ENCODE measurements at places on chromosomes 5 and 9.

DNA sequence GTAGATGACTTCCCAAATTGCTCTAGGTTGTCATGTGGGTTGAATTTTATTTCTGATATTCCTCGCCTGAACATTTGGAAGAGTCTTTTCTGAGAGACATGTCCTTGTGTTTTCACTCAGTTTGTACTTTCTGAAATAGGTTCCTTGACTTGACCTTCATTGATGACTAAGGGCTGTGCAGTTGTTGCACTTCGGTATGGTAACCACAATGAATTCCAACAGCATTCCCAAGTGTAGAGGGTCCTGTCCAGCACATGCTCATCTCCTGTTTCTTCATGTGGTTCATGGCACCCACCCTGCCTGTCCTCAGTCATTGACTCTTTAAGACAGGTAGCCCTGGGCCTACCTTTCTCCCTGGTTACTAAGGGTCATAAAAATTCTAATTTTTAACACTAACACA is 527.8 kb downstream of the MTRR start:
- no peak for DNase-seq

DNA sequence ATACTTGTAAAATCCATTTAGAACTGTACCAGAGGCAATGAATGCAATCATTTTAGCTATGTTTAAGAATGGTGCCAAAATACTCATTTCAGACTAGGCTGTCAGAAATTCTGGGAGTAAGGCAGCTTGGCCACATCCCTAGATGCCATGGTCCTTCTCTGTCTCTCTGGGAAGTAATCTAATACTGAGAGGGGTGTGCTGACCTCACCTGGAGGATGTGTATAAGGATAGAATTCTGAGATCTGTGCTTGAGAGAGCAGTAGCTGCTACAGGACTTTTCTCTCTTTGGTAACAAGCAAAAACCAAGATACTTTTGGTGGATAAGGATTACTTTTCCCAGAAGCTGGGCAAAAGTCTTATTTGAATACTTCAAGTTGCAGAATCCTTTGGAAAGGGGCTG is 68.1 kb upstream of the MRPS30 start:
- no peak for DNase-seq

GRCh38 chr5:90932052-90932699 is 373.6 kb downstream of the ADGRV1 start:
- peak; percentile 76 for DNase-seq

DNA sequence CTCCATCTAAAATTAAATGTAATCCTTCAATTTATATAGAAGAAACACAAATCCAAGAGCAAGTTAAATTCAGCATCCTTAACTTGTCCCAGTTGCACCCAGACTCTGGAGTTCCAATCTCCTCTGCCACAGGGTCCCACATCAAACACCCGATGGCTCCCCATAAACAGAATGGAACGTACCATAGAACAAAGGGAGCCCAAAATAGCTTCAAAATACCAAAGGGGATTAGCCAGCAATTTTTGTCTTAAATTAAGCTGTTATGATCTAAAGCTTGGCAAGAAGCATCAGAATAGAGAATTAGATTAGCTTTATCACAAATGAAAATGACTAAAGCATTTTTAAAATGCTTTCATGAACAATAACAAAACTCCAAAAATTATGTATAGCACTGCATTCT is 112.8 kb downstream of the FANCC start:
- DNase-seq, result no peak

Measured in AG20443 (cell line).